ENCODE measurements at places on chromosomes 5 and 9.

- no peak for DNase-seq
Observed at GRCh38 chr5:1013238-1013947, 4.8 kb downstream of the NKD2 start.

DNA sequence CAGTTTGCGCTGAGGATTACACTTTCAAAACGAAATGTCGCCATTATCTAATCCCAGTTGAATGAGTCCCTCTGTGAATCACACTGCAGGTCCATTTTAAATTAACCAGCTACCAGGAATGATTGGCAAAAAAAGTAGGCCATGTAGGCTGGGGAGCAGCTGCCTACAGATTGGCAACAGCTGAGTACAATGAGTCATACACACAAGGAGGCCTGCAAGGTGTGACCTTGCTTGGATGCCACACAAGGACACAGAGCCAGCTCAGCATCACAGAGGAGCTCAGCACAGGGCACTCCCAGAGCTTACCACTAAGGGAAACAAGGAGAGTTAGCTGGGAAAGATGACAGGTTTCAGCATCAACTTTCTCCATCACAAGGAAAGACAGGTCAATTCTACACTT lies 12.9 kb downstream of the HAVCR1 start:
- DNase-seq: no peak

- no peak for DNase-seq
Observed at GRCh38 chr5:73935719-73936118, 309.7 kb downstream of the ARHGEF28 start.

DNA sequence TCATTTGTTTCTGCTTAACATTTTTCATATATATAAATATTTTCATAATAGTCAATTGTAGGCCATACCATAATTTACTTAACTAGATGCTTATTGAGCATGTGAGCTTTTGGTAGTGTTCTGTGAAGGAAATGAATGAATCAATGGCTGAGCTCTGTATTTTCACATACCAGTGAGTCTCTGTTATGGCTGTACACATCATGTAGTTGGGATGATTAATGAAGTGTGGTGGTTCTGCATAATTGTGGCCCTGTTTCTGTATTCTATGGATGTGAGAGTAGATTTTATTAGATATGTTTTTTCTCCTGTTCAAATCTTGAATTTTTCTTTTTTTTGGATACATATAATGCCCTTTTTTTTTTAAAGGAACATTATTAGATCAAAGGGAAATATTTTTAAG lies 56.2 kb downstream of the CTNNA1 start:
- peak; percentile 55 for DNase-seq

DNA sequence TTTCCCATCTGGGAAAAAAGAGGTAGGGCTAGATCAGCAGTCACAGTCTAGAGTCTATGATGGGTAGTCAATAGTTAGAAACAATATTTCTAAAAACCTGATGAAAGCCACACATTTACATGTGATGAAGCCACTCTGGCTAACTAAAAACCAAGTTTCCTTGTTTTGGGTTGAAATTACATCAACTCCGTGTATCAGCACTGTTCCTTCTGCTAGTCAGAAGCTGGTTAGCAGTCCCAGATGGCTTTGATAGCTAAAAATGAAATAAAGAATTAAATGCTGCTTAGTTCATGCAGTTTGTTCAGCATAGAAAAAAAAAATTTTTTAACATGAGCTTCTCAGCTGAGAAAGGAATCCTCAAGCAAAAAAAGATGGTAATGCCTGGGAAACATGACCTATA lies 136.7 kb downstream of the FAM114A2 start:
- peak; percentile 18 for DNase-seq

- peak; percentile 38 for DNase-seq
Observed at GRCh38 chr5:68436686-68437520, 221.3 kb downstream of the PIK3R1 start.

GRCh38 chr9:26892251-26893029 lies at the start of gene CAAP1:
Gene CAAP1, minus strand, starts transcription at chr9:26892802. Its CDS starts 87 bp downstream, at chr9:26892715.
- DNase-seq: peak; percentile 93

- no peak for DNase-seq
Observed at GRCh38 chr5:171506951-171507350, 87.5 kb downstream of the FGF18 start.

DNA sequence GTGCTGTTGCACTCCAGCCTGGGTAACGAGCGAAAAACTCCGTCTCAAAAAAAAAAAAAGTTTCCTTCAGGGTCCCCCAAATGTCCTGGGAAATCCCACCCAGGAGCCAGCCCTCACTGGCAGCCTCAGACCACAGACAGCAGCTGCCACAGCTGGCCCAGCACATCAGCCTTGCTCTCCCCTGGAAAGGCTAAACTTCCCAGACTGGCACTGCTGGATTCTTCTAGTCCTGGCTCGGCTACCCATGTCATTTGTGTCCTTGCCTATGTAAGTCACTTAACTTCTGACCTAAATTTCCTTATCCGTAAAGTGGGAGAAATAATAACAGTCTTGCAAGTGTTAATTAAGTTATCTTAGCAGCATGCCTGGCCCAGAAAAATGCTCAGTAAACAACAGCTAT lies 8.6 kb upstream of the PRRC2B start:
- no peak for DNase-seq

- peak; percentile 99 for DNase-seq
Observed at GRCh38 chr5:73448463-73449136, at the start of gene FOXD1. Gene FOXD1, minus strand, starts transcription at chr5:73448777. Its CDS starts 415 bp downstream, at chr5:73448362.

DNA sequence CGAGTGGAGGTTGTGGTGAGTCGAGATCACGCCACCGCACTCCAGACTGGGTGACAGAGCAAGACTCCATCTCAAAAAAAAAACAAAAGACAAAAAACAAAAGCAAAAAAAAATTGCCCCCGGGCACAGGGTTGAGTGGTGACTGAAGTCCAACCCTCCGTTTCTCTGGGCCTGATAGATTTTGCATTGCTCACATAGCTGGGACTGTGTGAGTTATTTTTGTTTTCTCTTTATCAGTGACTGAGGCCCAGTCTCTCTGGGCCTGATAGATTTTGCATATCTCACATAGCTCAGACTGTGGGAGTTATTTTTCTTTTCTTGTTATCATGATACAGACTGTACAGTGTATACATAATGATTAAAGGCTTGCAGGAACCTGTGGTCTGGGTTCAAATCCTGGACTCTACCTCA lies 2.6 kb upstream of the SLC28A3 start:
- peak; percentile 92 for DNase-seq

- DNase-seq: no peak
Observed at GRCh38 chr5:175687231-175687701, 29.4 kb downstream of the HRH2 start.

- no peak for DNase-seq
Observed at GRCh38 chr5:173247041-173247440, 12.0 kb upstream of the NKX2-5 start.

DNA sequence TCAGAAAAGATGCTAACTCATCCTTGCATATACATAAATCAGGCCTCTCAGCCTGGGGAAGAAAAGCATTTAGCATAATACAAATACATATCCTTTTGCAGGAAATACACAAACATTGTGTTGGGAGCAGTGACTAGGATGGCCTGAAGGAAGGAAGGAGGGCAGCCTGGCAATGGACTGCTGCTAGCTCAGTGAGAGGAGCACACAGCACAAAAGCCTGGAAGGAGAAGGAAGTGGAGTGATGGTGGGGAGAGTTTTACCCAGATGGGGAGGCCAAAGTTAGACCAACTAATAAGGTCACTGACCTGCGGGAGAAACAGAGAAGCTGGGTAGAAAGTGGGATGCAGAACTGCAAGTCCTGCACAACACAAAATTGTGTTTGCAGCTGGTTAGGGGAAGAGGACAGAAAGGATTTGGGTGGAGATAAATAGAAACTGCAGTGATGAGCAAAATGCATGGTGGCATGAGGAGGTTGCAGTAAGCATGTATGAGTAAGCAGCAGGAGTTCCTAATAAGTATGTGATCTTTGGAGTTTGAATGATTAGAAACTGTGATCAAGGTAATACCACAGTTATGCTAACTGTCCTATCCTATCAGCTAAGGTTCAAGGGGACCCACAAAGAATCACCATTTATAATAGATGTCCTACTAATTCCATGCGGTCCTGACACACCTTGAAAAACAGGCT lies 39.5 kb downstream of the SEMA6A start:
- no peak for DNase-seq

DNA sequence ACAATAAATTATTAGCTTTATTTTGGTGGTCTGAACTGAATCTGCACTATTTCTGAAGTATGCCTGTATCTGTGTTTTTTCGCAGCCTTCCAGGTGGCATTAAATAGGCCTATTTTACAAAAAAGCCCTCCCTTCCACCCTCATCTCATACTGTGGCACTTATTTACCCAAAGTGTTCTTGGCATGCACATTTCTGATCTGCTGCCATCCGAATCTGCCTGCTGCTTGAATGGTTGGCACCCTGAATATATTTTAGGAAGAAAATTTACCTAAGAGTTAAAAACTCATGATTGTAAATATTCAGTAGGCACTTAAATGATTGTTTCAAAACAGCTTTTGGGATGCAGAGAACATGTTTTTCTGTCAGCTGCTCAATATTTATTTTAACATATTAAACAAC lies 150.1 kb downstream of the SLC28A3 start:
- DNase-seq: no peak

- DNase-seq: no peak
Observed at GRCh38 chr5:31404325-31404724, 127.6 kb downstream of the DROSHA start.

DNA sequence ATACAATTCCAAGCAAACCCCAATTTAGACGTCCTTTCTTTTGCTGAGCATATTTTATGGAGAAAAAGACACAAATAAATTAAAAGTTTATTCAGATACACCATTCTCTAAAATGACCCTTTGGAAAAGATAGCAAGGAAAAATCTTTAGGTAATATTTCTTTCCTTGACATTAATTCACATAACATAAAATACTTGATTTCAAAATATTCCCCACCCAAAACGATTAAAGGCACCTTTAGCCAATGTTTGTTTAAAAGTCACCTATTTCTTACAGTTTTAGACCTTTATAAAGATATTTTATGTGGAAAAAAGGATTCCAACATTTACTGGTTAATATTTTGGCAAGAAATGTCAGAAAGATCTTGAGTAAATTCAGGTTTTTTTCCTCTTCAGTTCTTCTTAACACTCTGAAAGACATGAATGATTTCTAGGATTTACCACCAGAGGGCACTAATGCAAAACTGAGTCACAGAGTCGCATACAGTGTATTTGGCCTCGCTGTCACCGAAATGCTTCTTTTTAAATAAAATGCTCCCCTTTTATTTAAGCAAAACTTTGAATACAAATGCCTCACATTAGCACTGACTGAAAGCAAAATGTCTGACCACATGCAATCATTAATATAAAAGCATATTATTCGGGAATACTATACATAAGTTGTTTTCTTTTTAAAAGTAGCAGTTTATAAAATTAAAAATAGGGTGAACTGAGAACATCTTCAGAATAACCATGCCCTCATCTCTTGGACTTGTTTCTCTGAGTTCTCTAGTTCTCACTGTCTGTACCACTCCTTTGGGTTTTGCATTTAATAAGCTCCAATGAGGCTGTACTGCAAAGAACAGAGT lies 122.5 kb downstream of the SLC1A3 start:
- DNase-seq: peak; percentile 64

- DNase-seq: no peak
Observed at GRCh38 chr5:41335596-41336181, 122.4 kb upstream of the C6 start.

DNA sequence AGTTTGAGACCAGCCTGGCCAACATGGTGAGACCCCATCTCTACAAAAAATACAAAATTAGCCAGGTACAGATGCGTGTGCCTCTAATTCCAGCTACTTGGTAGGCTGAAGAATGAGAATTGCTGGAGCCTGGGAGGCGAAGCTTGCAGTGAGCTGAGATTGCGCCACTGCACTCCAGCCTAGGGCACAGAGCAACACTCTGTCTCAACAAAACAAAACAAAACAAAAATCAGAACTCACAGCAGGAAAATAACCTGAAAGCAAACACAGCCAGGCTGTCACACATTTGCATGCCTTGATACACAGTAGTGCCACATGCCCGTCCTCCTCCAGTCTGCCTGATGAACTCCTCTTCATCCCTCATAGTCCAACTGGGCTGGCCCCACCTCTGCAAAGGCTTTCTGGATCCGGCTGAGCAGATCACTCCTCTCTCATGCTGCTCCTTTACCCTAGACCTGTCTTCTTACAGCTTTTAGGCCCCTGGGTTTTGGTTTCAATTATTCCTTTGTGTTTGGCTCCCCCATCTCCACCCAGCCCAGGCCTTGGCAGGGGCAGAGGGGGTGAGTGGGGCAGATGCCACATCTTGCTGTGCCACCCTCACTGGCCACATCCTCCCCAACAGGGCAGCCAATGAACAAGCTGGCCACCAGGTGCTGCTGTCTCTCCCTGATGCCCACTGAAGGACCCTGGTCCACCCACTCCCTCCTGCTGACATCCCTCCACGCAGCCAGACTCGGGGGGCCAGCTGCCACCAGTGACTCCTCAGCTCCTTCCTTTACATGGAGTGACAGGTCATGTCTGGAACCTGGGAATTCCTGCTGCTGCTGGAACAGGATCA lies 62.0 kb upstream of the GGTA1 start:
- DNase-seq: no peak

GRCh38 chr5:81283976-81284375 lies 17.4 kb upstream of the ZCCHC9 start:
- no peak for DNase-seq

GRCh38 chr5:1405539-1406530 lies 39.4 kb downstream of the SLC6A3 start:
- no peak for DNase-seq

- no peak for DNase-seq
Observed at GRCh38 chr9:89466451-89467277, 31.2 kb downstream of the SEMA4D start.

- peak; percentile 60 for DNase-seq
Observed at GRCh38 chr5:40442346-40442745, 237.4 kb upstream of the PTGER4 start.

DNA sequence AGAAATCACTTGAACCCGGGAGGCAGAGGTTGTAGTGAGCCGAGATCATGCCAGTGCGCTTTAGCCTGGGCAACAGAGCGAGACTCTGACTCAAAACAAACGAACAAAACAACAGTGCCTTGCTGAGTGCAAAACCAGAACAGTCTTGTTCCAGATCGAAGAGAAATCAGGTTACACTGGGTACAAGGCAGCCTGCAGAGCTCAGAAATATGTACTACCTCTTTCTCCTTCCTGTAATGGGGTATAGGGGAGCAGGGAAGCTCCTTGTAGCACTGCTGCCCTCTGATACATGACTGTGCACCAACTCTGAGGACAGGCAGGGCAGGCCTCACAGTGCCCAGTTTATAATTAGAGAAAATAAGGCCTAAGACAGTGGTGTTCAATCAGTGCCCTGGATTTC lies 24.7 kb downstream of the TBC1D2 start:
- DNase-seq: no peak

DNA sequence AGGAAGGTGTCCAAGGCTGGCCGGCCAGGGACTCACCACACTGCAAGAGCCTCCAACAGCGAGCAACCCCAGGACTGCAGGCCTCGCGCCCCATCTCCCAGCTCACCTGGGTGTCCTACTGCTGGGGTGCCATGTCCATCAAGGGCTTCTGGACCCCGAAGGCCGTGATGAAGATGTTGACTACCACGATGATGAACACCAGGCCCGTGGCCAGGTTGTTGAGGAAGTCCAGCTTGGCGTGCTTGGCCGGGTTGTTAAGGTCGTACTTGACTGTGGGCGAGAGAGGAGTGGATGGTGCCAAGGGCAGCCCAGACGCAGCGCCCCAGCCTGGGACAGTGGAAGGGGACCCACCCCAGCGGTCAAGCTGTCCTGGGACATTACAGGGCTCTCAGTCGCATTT lies 9.3 kb downstream of the NINJ1 start:
- DNase-seq: no peak

Data from fibroblast of skin of back (primary cell).